ENCODE measurements at places on chromosomes 6 and 20. TPM values are rescaled to one million over a fixed set of nuclear protein-coding genes. Genes with fewer than 3 reads are reported as not detected.

GRCh38 chr6:163613025-163613424, 198.5 kb downstream of the QKI start:
- DNase-seq: no peak

The IRF4 gene
- 554 TPM for total RNA-seq

DNA sequence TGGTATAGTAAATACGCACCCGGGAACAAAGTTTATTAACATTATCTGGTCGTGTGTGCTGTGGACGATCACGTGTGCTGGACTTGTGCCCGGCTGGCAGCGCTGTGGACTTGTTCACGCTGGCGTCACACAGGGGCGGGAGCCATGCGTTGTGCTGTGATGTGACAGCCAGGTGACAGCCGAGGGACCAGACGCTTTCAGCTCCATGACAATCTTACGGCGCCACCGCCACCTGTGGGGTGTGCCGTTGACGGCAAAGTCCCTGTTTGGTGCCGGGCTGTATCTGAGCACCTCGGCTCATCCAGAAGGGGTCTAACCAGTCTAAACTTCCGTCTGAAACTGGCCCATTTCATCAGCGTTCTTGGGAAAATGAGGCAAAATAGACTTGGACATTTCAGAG, 25.2 kb downstream of the DLL1 start:
- DNase-seq: no peak

DNA sequence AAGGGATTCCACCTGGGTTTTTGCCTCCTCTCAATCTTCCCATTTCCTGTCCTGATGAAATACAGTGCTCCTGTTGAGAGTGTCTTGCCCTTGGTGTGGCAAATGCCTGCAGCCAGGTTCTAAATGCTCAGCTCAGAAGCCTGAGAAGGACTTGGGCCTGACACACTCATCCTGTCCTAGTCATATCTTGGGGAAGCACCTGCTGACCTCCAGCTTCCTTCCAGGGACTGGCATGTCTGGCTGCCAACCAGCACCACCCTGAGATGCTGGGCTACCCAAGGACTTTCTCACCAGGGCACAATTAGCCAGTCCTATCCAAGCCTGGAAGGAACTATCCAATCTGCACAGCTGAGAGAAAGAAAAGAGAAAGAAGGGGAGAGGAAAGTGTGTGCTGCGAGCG, 43.4 kb downstream of the LRFN2 start:
- no peak for DNase-seq

The TRIM27 gene
- 50.7 TPM for total RNA-seq

DNA sequence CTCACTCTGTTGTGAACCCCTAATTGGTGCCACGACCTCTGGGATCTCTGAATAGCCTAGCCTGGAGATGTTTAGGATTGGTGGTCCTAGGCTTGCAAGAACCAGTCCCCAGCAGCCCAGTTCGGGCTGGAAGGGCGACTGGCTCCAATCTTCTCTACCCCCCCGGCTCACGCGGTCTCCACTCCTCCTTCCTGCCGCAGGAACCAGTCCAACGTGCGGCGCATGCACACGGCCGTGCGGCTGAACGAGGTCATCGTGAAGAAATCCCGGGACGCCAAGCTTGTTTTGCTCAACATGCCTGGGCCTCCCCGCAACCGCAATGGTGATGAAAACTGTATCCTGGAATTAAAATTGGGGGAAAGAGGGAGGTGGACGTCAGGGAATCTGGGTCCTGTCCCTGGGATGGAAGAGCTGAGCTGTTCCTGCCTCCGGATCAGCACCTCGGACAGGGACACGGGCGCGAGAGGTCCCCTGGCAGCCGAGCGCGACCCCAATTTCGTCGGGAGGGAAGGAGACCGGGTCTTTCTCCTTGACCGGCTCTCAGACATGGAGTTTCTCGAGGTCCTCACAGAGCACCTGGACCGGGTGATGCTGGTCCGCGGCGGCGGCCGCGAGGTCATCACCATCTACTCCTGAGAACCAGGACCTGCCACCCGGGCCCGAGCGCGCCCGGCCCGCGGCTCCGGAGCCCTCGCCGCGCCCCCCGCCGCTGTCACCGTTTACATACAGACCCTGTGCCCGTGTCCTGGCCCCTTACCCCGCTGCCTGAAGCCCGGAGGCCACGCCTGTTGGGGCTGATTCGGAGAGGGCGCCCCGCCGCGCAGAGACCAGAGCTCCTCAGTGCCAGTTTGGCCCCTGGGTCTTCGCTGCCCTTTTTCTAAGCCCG, 28.2 kb downstream of the SLC12A5 start:
- no peak for DNase-seq
